Panc1 (cell line): ENCODE measurements at places on chromosomes 3 and 15. TPM values are rescaled to one million over a fixed set of nuclear protein-coding genes. Genes with fewer than 3 reads are reported as not detected.

DNA sequence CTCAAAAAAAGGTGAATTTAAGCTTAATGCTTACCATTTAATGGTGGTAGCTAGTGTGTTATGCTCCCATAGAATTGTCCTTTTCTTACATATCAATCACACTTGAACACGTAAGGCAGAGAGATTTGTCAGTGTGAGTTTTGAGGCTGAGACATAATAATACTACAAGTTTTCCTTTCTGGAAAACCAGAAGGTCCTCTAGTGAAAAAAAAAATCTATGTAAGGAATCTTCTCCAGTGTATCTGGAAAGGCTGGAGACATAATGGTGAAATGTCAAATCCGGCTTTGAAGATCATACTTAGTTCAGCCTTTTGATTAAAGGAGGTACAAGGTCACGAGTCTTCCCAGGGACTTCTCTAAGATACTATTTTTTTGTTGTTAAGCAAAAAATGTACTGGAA lies 3.4 kb downstream of the TSC22D2 start:
- no peak for DNase-seq

RBPMS2 gene
- 33.7 TPM for total RNA-seq

WNT7A gene
- total RNA-seq = not detected

- DNase-seq = no peak
These were observed 149.5 kb downstream of the GREM1 start for GRCh38 chr15:32867313-32867626.

GRCh38 chr3:135513106-135514059 lies 452.1 kb upstream of the PPP2R3A start:
- no peak for DNase-seq

- DNase-seq = no peak
These were observed 6.8 kb upstream of the ZNF280D start for GRCh38 chr15:56739964-56740640.

DNA sequence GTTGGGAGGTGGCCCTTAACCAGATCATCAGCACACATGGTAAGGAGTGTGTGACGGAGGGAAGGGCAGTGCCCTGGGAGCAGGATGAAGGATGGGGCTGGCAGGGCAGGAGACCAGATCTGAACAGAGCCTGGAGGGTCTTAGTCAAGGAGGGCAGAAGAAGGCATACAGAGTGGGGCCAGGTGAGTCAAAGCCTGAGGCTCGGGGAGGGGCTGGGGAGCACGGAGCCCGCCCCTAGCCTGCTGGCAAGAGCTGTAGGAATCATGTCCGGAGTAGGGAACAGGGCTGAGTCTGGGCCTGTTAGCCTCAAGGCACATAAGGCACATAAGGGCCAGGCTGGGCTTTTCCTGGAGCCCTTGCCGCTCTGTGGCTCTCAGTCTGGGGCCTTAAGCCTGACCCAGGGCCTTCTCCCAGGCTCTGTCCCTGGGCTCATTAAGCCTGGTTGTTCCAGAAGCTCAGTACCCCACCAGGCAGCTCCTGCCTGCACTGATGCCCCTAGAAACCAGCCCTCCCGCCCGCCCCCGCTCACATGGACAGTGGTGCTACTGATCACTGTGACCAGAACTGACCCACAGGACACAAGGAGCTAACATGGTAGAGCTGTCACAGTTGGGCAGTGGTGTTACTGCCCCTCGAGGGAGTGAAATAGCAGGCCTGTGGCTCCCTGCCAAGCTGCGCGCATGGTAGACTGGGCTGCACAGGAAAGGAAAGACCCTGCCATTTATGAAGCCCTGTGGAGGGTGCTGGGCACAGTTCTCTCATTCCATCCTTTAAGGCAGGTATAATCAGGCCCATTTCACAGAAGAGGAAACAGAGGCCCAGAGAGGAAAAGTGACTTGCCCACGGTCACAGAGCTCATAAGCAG lies 14.6 kb downstream of the ISG20 start:
- no peak for DNase-seq

GRCh38 chr3:179036226-179036625 lies 35.4 kb downstream of the ZMAT3 start:
- no peak for DNase-seq

FBLN2 gene
- 0.44 TPM for total RNA-seq

RLBP1 gene
- total RNA-seq = not detected

ARPP19 gene
- 153 TPM for total RNA-seq

INAFM2 gene
- total RNA-seq = 10.4 TPM

DNA sequence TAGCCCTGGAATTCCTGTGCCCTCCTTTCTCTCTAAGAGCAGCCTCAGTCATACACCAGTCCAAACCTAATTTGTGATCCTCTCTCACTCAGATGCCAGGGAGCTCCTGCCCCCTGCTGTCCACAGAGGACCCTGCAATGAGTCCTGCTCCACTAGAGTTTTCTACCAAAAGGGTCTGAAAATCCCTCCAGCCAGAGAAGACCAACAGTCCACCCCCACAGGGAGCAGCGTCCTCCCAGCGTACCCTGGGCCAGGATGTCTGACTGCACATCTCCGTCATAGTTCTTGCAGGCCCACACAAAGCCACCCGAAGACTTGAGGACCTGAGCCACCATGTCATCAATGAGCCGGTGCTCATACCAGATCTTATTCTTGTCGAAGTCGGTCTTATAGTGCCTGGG lies 15.4 kb downstream of the IDH2 start:
- DNase-seq = no peak

DNA sequence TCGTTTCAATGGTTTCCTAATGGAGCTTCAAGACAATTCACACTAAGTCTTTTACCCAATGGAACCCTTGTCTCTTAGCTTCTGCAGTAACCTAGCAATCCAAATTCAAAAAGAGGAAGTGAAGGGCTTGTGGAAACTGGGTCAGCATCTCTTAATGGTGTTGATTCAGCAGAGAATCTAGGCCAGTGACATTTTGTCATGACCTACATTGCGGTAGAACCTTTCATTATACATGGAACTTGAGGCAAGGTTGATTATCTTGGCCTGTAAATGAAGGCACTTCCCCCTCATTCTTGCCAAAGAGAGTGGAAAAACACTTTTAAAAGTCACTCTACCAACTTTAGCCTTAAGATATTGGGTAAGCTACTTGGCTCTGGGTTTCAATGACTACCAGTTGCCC lies 42.8 kb downstream of the C2CD4B start:
- no peak for DNase-seq

IQCF2 gene
- not detected for total RNA-seq

CRABP1 gene
- 6.7 TPM for total RNA-seq

DNA sequence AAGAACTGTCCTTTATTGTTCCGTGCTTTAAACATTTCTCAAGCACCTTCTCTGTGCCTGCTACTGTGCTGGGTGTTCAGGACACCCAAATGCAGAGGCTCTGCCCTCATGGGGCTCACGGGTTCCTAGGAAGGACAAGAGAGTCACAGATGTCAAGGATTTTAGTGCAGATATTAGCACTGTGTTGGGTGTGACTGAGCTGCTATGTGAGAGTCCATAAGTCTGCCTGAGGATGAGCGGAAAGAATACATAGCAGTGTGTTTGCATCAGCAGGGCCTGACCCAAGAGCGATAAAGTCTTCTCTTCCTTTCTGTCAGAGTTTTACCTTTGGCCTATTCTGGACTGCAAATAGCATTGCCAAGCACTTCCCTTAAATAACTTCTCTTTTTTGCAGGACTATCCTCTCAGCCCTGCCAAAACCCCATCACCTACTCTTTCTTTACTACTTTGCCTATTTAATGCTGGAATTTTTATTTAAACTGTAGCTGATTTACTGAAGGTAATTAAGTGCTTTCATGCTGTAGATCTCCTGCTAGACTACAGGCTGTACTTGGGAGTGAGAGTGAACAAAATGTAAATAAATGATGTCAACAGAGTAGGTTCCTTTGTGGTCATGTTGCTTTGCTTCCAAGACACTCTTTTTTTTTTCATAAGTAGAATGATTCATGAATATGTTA lies 459.4 kb upstream of the TPRG1 start:
- no peak for DNase-seq

TEX55 gene
- total RNA-seq = not detected

- DNase-seq = no peak
These were observed 136.8 kb downstream of the FNDC3B start for GRCh38 chr3:172176061-172176770.

GRCh38 chr3:176920766-176921160 lies 276.5 kb downstream of the TBL1XR1 start:
- DNase-seq = no peak

DNA sequence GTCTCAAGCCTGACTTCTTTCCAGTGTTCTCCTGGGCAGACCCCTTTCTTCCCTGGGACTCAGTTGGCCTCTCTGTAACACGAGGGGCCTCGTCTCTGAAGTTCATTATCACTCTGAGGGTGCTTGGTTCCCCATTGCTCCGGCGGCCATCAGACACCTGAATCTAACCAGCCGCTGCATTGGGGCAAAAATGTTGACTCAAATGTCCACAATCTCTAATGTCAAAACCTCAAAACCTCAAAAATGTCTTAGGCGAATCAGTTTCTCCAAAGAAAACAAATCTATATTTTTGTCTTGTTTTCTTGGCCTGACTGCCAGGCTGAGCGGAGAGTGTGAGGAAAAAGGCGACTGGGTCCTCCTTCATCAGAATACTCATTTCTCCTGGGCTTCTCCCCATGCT lies 220.7 kb downstream of the VPS13C start:
- no peak for DNase-seq

DNA sequence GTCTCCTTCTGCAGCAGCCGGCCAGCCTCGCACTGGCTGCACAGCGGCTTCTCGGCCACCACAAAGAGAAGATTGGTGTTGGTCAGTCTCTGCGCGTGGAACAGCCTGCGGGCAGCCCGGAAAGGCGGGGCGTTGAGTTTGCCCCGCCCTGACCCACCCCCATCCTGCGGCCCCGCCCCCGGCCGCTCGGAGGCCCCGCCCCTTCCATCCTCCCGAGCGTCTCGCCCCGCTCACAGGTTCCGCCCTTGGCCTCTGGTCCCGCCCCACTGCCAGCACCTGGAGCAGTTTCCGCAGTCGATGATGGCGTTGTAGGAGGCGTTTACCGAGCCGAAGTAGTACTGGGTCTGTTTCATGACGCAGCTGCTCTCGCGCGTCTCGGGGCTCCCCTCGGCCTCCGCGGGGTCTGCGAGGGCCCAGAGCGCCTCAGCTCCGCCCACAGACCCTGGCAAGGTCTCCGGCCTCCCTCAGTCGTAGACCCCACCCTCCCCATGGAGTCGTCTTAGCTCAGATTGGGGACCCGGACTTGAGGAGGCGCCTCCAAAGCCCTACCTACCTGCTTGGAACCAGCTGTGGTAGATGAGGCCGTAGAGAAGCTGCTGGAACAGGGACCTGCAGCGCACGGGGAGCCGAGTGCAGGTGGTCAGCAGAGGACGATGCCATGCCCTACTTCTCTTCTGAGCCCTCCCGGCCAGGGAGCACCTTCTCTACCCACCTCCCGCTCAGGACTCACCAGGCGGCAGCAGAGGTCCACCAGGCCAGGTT lies 5.9 kb upstream of the TMEM115 start:
- no peak for DNase-seq

CAND2 gene
- 0.13 TPM for total RNA-seq

DNA sequence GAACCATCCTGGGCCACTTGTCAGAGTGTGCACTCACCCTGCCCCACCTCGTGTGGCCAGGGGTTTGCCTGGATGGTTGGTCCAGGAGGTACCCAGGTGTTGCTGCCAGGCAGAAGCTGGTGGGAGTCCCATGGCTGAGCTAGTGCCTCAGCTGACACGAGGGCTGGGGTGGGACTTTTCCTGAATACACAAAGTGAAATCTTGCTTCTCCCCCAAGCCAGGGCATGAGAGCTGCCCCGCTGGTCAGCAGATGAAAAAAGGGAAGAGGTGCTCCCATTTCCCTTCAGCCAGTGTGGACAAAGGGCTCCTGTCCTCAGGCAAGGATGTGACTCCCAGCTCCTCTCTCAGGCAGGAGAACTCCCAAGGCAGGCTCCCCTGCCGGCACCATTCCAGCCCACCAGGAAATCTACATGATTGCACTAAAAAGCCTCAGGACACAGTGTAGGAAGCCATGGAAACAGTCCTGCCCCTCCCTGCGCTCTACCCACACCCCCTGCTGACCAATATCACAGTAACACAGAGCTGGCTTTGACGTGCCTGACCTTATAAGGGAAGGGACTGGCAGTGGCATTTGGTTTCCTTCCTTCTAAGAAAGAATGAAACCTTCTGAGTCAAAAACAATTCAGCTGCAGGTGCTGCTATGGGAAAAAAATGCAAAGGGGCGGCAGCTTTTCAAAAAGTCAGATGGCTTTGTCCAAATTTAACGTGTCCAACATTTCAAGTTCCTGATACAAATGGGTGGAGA lies 33.9 kb downstream of the MYO5C start:
- DNase-seq = no peak

HTR3E gene
- not detected for total RNA-seq

- DNase-seq = no peak
These were observed 25.3 kb upstream of the IL20RB start for GRCh38 chr3:136932523-136932922.

DNA sequence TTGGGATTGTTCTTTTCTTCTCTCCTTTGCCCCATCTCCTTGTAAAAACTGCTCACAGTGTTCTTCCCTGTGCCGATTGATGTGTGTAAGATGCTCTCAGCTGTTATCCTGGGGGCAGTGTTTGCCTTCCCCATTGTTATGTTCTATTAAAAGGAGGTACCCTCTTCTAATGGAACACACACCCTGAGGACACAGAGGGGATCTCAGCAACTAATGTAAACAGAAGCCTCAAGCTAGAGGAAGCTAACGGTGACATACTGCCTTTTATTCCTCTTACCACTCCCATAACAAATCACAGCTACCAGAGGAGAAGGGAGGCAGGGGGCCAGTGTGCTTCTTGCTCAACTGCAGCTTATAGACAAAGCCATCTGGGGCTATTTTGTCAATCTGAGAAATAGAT lies 2.2 kb downstream of the TAGLN3 start:
- DNase-seq = no peak

LRRK1 gene
- 88.0 TPM for total RNA-seq

ARL14 gene
- 2.5 TPM for total RNA-seq

GRCh38 chr3:23574822-23575315 lies 230.9 kb upstream of the UBE2E1 start:
- DNase-seq = no peak

- DNase-seq = peak; percentile 89
These were observed at the start of gene FSIP1 for GRCh38 chr15:39782441-39783138. Gene FSIP1 (minus strand): TSS chr15:39782841. CDS start chr15:39776524, 6,317 bp downstream.

CFAP100 gene
- not detected for total RNA-seq

GOLGA8N gene
- total RNA-seq = 4.1 TPM

DNA sequence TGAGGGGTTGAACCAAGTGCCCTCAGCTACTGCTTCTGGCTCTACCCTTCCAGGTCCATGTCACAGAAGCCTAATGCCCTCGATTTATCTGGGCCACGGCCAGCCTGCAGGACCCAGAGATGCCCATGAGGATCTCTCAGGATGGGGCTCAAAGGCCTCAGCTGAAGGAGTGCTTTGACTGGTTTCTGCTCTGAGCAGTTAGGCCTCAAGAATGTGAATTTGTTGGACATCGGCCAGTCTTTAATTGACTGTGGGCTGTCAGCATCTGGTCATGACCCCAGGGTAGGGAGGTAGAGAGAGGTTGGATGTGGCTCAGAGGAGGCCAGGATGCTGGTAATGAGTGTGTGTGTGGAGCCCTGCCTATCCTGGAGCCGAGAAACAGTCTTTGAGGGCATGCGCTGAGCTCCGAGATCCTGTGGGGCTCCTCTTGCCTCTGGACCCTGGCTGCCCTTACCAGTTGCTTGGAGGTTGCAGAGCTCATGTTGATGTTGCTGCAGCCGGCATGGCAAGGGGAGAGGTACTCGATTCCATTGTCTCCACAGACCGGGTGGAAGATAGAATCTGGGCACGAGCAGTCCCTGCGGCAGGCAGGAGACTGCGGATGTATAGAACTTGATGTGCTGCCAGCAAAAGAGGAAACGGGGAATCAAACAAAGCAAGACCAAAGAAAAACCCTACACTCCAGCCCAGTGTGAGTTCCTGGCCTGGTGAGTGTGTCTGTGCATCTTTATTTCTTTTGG lies 49.1 kb upstream of the RAB6B start:
- no peak for DNase-seq
